ENCODE measurements at places on chromosomes 5 and 9.

- peak; percentile 53 for DNase-seq
These were observed 11.3 kb upstream of the DIPK1B start for GRCh38 chr9:136700959-136701667.

GRCh38 chr5:42855386-42855785 lies 43.7 kb upstream of the SELENOP start:
- DNase-seq = no peak

- no peak for DNase-seq
These were observed 17.2 kb downstream of the SGTB start for GRCh38 chr5:65704621-65705239.

- DNase-seq = no peak
These were observed 34.1 kb downstream of the HMGXB3 start for GRCh38 chr5:150034662-150035061.

DNA sequence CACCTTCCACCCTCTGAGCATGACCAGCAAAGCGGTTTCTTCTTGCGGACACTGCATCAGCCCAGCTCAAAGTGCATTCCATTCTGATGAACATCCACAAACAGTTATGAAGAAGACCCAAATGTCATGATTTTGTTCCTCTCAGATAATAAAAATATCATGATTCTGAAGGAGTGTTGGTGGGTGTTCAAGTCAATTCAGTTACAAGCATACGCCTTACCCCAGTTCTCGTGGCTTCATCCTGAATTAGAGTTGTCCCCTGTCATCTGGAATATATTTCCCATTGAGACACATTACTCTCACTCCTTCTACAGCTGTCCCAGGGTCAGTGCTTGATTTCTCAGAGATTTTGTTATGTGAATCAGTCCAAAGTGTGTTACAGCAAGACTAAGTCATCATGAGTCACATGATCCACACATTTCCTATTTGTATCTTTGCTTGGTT lies 325.4 kb downstream of the RFX3 start:
- no peak for DNase-seq
